ENCODE measurements at places on chromosomes 5 and 9. TPM values are rescaled to one million over a fixed set of nuclear protein-coding genes. Genes with fewer than 3 reads are reported as not detected.

GRCh38 chr5:179310439-179311090 lies 34.7 kb downstream of the ADAMTS2 start:
- H3K27me3 ChIP-seq = peaks cover 18% of the 10 kb centered on the region
- DNase-seq = no peak
- H3K36me3 ChIP-seq = peaks cover 13% of the 10 kb centered on the region
- no peak overlapping the region for H3K27ac ChIP-seq

- H3K27me3 ChIP-seq = peaks cover 25% of the 10 kb centered on the region
- H3K27ac ChIP-seq = no peak within 1 kb of the TSS
- H3K4me1 ChIP-seq = peaks cover 33% of the 10 kb centered on the region
- H3K4me3 ChIP-seq = peak within 1 kb of the TSS; percentile 64
- peak; percentile 74 for DNase-seq
Measured at GRCh38 chr5:177086654-177087397, at the start of gene FGFR4. FGFR4 (plus strand) TSS chr5:177086915; CDS start chr5:177089603, 2,688 bp downstream.

SPATA31A3 gene
- not detected for total RNA-seq

BASP1 gene
- 95.2 TPM for total RNA-seq

LAMC3 gene
- 30.1 TPM for total RNA-seq

MEIKIN gene
- not detected for total RNA-seq

HAND1 gene
- total RNA-seq = 0.95 TPM

GRCh38 chr5:151288180-151288579 lies 15.4 kb downstream of the SLC36A3 start:
- H3K4me1 ChIP-seq = no peaks in the 10 kb centered on the region
- H3K36me3 ChIP-seq = no peaks in the 10 kb centered on the region
- H3K4me3 ChIP-seq = no peak overlapping the region
- peaks cover 1% of the 10 kb centered on the region for H3K27me3 ChIP-seq
- no peak for DNase-seq

KIF4B gene
- total RNA-seq = 0.54 TPM

DNA sequence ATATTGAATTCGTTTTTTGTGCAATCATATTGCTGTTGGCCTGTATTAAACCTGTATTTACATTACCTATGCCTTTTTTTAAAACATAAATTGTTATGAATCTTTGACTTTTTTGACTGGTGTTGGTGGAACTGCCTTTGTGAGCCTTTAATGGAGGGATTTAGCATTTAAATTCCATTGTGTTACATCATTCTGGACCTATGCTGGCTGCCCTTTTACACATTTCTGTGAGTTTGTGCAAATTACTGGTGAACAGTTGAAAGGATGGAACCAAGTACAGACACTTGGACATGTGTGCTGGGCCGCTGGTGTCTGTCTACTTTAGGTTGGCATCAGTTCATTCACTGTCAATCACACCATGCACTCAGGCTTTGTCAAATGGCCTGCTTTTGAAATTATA lies 3.4 kb downstream of the SNX18 start:
- peaks cover 2% of the 10 kb centered on the region for H3K27me3 ChIP-seq
- peaks cover 24% of the 10 kb centered on the region for H3K4me1 ChIP-seq
- H3K36me3 ChIP-seq = peaks cover 5% of the 10 kb centered on the region
- H3K27ac ChIP-seq = peak overlapping the region; percentile 82
- H3K4me3 ChIP-seq = peak overlapping the region; percentile 89
- no peak for DNase-seq

- H3K27me3 ChIP-seq = no peaks in the 10 kb centered on the region
- no peak overlapping the region for H3K4me3 ChIP-seq
- H3K4me1 ChIP-seq = no peaks in the 10 kb centered on the region
- peak; percentile 51 for DNase-seq
- no peak overlapping the region for H3K27ac ChIP-seq
Measured at GRCh38 chr9:15104826-15105420, 194.7 kb upstream of the FREM1 start.

DNA sequence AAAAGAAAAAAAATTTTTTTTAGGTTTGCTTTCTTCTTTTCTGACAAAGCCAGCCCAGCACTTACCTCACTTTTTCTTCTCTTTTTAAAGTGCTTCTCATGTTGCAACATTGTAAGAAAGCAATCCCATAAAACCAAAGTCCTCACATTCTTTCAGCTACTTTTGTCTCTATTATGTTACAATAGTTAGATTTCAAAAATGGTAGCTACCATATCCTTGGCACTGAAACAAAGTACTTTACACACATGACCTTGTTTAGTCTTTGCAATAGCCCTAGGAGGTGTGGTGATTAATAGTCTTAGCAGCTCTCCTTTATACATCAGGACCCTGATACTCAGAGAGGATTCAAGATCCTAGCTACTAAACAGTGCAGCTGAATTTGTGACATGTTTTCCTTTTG lies 23.5 kb upstream of the CARTPT start:
- no peaks in the 10 kb centered on the region for H3K27me3 ChIP-seq
- peaks cover 4% of the 10 kb centered on the region for H3K36me3 ChIP-seq
- peaks cover 63% of the 10 kb centered on the region for H3K4me1 ChIP-seq
- H3K4me3 ChIP-seq = no peak overlapping the region

DNA sequence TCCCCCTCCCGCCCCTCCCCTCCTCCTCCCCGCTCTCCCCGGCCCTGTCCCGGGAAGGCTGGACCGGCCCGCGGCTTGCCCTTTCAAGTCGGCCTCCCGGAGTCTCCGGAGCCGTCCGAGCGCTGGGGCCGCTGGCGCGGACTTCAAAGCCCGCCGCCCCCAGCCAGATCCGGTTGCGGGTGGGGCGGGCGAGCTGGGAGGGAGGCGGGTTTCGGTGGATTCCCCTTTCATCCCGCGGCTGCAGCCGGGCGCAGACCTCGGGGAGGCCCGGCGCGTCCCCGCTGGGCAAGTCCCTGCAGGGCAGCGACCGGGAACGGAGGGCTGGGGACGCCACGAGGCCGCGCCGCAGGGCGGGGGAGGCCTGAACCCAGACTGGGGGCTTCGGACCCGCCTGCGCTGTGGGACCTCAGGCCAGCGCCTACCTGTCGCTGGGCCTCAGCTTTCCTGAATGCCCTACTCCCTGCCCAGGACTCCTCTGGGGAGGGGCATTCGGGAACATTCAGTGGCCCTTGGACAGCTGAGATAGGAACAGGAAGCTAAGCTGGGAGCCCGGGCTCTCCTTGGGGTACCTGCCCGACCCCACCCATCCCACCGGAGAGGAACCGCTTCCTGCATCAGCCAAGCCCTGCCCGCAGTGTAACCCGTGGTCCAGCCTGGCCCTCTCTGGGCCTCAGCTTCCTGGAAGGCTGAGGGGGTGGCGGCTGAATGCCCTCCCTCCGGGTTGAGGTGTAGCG lies 23.4 kb downstream of the C9orf50 start:
- no peak overlapping the region for H3K27ac ChIP-seq
- H3K27me3 ChIP-seq = peaks cover 10% of the 10 kb centered on the region
- peaks cover 23% of the 10 kb centered on the region for H3K4me1 ChIP-seq
- peak; percentile 42 for DNase-seq
- H3K36me3 ChIP-seq = no peaks in the 10 kb centered on the region

GRCh38 chr5:117144086-117144485 lies 569.5 kb upstream of the SEMA6A start:
- H3K36me3 ChIP-seq = no peaks in the 10 kb centered on the region
- H3K27me3 ChIP-seq = no peaks in the 10 kb centered on the region
- H3K4me1 ChIP-seq = no peaks in the 10 kb centered on the region
- no peak overlapping the region for H3K4me3 ChIP-seq
- H3K27ac ChIP-seq = no peak overlapping the region
- no peak for DNase-seq

DNA sequence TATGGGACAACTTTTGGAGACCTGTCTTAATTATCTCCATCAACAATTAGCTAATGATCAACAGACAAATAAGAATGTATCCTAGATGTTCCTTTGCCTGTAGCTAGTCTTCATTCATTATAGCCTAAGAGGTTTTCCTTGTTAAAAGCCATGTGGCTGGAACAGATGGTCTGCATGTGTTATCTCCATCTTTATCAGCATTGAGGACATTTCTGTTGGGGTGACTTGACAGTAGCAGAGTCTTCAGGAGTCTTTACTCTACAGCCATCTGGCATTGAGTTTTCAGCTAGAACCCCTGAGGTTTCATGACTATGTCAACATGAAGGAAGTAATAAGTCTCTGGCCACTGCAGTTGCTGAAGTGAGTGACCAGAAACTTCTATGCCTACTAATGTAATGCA lies 106.6 kb upstream of the TLE4 start:
- no peak overlapping the region for H3K27ac ChIP-seq
- peaks cover 34% of the 10 kb centered on the region for H3K4me1 ChIP-seq
- no peaks in the 10 kb centered on the region for H3K27me3 ChIP-seq
- H3K4me3 ChIP-seq = no peak overlapping the region
- DNase-seq = no peak
- H3K36me3 ChIP-seq = no peaks in the 10 kb centered on the region

DNA sequence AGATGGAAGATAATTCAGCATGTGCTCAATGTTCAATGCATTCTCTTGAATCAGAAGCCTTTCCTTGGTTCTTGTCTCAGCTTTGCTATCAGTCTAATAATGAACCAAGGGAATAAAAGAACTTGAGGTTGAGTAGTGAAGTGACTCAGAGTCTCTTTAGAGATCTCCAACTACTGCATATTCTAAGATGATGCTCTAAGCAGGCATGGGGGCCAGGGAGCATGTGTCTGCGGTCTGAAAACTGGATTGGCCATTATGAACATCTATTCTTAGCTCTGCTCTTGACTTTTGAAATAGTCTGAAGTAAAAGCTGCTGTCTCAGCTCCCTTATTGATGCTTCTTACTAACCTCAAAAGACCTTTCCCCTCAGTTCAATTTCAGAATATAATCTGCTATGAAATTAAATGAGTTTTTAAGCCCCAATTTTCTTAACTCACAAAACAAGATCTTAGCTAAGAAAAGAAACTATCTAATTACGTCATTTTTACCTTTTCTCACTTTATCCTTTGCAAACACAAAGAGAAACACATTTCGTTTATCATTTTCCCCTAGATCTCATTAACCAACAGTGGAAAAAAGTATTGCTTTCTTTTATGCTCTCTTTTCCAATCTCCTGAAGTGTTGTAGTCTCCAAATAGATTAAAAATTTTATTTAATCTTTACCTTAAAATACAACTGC lies 44.8 kb downstream of the PLCXD3 start:
- H3K27ac ChIP-seq = no peak overlapping the region
- H3K4me1 ChIP-seq = no peaks in the 10 kb centered on the region
- DNase-seq = no peak
- H3K36me3 ChIP-seq = no peaks in the 10 kb centered on the region
- peaks cover 2% of the 10 kb centered on the region for H3K27me3 ChIP-seq

NRG2 gene
- not detected for total RNA-seq

SAPCD2 gene
- 1.0 TPM for total RNA-seq
